Substantia nigra (tissue), 51 donors: ENCODE measurements at places on chromosomes 13 and 19.

- no peak for DNase-seq
Observed at GRCh38 chr13:98439126-98439828, 137.6 kb downstream of the STK24 start.

DNA sequence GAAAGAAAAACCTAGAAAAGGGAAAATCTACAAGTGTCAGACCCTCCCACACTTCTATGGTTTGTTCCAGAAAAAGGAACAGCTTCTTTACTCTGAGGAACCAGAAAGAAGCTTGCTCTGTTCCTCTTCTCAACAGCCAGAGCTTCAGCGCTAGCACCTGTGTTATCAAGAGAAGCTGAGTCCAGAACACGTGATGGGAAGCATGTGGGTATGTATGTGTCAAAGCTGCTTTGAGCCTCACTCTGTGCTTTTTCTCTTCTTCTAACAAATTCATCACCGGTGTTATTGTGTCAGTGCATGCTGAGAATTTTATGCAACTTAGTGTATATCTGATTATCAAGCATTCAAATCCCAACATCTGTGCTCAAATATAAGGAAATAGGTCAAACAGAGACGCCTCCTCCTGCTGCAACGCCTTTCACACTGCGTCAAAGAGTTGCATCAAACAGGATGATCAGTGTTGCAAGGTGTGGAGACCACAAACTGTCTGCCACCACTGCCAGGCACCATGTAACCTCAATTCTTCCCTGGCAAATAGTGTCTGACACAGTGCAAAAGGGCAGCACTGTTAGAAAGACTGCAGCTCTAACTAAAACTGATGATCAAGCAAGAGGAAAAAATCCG is 83.9 kb downstream of the LRRC63 start:
- DNase-seq, result no peak

GRCh38 chr13:93220073-93220472 is 6.5 kb upstream of the GPC6 start:
- DNase-seq, result no peak

- DNase-seq, result no peak
Observed at GRCh38 chr13:75302071-75302698, 179.8 kb downstream of the TBC1D4 start.

GRCh38 chr13:62710787-62711186 is 1295.1 kb upstream of the PCDH20 start:
- DNase-seq, result no peak
